Activated T-helper 17 cell treated with anti-CD3 and anti-CD28 coated beads, Interleukin-2, amount 50 U/mL, for 72 hours (primary cell): ENCODE measurements at places on chromosomes 2 and 18. TPM values are rescaled to one million over a fixed set of nuclear protein-coding genes. Genes with fewer than 3 reads are reported as not detected.
A peak's percentile ranks its signal among the peaks of the same experiment; 100 is the strongest.

ITGB6 gene
- not detected for total RNA-seq

DNA sequence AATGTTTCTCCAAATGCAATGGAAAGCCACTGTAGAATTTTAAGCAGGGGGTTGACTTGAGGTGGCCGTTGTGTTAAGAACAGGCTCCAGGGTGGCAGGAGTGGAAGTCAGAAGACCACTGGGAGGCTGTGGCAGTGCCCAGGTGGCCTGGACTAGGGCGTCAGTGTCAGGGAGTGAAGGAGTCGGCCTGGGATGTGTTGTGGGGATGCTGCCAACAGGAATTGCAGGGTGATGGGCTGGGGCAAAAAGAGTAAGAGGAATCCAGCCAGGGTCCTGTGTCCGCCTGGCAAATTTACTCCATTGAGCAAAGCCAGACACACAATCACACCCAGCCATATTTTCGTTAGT, 55.1 kb downstream of the ACAA2 start:
- ATAC-seq = no peak

GRCh38 chr2:211407076-211407475, 850.7 kb downstream of the CPS1 start:
- no peak for ATAC-seq

- ATAC-seq = no peak
These were observed 7.3 kb downstream of the TMEM178A start for GRCh38 chr2:39673018-39673417.

DNA sequence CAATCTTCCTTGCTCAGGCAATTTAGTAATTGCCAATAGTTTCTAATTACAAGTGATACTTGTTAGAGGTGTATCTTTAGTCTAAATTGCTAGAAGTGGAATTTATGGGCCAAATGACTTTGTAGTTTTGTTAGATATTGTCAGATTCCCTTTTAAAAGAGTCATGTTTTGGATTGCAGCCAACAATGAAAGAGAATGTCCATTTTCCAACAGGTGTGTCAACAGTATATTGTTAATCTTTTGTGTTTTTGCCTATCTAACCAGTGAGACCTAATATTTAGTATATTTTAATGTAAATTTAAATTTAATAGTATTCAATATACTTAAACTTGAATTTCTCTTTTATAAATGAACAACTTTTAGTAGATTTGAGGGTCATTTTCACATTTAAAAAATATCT, 259.4 kb upstream of the ETAA1 start:
- no peak for ATAC-seq

EVA1A gene
- not detected for total RNA-seq

MBOAT2 gene
- 6.3 TPM for total RNA-seq

GRCh38 chr2:86697551-86698104, 22.5 kb upstream of the RMND5A start:
- ATAC-seq = no peak

GRCh38 chr2:158359846-158360245, 96.7 kb downstream of the CCDC148 start:
- no peak for ATAC-seq

DNA sequence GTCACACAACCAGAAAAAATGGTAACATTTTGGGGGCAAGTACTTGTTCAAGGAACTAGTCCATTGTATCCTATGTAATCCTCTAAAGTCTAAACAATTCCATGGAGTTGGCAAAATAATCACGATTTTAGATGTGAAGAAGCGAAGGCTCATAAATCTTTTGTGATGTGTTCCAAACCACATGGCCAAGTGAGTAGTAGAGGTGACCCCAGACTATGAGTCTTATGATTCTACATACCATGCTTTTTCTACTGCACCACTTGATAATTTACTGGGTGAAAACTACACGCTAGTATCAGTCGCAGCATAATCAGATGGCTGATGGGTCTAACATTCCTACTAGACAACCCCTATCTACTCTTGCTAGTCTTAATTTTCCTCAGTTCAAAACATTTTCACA, 371.4 kb downstream of the OSR1 start:
- ATAC-seq = no peak

- ATAC-seq = peak; percentile 93
These were observed 24.4 kb downstream of the GRHL1 start for GRCh38 chr2:9975805-9976447.

DNA sequence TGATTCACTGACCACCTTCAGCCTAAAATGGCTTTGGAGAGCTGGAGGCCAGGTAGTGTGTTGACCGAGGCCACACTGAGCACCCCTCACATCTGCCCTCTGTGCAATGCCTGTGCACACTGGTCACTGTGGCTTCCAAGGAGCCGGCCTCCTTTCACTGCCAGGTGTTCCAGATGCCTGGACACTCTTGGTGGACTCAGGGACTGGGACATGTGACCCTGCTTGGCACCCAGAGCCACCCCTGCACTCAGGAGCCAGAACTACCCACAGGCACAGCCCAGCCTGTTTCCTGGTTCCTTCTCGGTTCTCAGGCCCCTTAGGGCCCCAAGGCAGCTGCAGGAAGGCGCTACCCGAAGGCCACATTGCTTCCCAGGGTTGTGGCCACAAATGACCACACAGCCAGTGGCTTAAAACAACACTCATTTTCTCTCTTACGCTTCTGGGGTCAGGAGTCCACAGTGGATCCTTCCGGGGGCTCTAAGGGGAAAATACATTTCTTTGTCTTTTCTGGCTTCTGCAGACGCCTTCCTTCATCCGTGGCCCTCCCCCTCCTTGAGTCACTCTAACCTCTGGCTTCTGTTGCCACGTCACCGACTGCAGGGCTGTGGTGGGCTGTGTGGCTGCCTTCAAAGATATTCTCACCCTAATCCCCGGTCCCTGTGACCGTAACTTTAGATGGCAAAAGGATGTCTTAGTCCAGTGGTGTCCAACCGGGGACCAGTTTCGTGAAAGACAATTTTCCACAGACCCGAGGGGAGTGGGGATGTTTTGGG, 78.6 kb downstream of the ASB1 start:
- ATAC-seq = no peak

ARL4C gene
- 118 TPM for total RNA-seq

DNA sequence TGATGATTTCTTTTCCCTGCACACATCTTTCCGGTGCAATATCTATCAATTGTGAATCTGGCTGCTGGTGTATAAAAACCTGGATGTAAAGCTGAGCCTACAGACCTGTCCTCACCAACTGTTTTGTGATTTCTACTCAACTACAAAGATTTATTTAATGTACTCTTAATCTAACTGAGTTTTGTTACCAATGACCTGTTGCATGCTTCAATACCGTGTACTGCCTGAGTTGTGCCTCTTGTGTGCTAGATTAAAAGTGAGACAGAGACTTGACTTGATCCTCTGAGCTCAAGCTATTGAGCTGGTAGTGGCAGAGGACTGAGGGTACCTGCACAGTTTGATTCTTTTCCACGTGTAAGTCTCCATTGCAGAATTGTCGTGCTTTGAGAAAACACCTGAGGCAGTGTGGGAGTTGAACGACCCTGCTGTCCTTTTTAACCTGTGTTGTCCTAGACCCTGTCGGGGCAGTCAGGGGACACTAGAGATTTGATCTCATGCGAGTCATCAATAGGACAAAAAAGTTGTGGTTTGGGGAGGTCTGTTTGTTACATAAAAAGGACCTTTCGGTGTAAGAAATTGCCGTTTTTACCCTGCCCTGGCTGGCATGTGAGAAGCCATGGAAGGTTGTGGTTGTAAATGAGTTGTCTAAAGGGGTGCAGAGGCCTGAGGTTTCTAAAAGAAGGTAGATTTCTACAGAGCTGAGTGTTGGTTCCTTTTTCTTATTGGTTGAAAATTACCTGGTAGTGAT, 231.3 kb downstream of the ALPK2 start:
- no peak for ATAC-seq

DNA sequence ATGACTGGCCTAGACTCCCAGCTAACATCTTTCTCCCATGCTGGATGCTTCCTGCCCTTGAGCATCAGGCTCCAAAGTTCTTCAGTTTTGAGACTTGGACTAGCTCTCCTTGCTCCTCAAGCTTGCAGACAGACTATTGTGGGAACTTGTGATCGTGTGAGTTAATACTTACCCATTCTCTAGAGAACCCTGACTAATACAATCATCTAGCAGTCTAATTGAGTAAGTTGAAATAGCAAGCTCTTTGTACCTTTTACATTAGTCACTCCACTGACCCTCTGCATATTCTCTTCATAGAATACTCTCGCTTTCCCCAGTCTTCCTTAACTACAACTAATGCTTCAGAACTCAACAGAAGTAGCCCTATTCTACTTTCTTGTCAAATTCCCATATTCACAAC, 434.6 kb upstream of the NXPH2 start:
- no peak for ATAC-seq

DNA sequence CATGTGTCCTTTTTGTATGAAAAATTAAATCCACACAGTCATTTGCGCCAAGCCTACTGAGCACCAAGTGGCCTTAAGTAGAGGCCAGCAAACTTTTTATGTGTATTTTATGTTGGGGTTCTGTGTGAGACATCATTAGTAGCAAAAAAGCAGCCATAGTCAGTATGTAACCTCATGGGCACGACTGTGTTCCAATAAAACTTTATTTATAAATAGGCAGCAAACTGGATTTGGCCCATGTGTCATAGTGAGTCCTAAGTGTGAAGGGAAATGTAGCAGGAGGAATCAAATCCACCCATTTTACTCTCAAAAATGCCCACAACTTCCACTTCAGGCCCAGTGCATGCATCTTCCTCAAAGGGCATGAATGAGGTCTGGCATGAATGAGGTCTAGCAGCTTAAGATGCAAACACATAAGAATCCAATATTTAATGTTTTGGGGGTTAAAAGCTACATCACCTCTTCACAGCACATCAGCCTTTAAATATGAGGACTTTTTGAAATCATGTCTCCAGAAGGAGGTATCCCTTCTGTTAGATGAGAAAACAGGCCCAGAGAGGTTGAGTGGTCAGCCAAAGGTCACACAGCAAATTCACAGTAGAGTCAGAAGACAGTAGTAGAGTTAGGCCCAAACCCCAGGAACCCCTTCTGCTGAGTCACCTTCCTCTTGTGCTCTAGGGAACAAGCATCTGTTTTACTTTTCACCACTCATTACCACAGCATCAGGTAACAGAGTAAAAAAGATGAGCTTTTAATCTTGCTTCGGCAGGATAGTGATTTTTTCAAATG, 45.6 kb downstream of the MREG start:
- peak; percentile 52 for ATAC-seq

DPP4 gene
- 34.6 TPM for total RNA-seq

GRCh38 chr2:187504312-187504921, 49.8 kb downstream of the TFPI start:
- no peak for ATAC-seq

DNA sequence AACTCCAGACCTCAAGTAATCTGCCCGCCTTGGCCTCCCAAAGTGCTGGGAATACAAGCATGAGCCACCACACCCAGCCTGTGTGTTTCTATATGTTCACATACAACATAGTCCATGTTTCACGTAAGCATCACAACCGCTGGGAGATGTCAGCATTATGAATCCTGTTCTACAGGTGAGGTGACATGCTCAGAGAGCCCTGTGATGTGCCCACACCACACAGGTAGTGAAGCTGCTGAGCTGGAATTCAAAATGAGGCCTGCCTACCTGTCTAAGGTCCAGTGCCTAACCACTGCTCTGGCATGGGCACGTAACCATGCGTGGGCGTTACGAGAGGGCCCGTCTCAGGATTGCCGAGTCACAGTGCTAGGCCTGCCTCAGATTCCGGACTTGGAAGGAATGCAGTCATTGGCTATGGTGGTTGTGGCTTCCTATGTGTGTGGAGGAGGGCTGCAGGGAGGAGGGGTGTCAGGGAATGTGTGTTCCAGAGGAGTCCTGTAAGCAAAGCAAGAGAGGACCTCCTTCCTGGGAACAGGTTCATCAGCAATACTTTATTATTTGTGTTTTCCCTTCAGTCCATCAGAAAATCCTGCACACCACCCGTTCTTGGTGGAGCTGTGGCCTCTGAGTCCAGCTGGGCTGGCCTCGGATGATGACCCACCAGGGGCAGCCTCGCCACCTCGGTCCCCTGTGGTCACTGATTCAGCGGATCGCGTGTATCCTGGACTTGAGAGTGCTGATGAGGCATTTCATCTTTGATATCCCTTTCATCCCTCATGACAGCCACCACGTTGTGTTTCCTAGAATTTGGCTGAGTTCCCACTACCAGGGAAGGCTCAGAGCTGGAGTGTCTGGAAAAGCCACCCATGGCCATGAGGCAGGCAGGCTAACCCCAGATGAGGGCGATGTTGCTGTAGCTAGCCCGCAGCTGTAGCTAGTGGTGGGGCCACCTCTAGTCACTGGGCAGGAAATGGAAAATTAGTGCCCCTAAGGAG, 31.1 kb downstream of the HK2 start:
- ATAC-seq = no peak

LRATD1 gene
- total RNA-seq = not detected

KCNIP3 gene
- not detected for total RNA-seq

- no peak for ATAC-seq
These were observed 605.2 kb upstream of the SYT4 start for GRCh38 chr18:43882358-43883055.

MXD1 gene
- total RNA-seq = 14.8 TPM

- no peak for ATAC-seq
These were observed 121.8 kb downstream of the CDC42EP3 start for GRCh38 chr2:37549598-37549997.

DNA sequence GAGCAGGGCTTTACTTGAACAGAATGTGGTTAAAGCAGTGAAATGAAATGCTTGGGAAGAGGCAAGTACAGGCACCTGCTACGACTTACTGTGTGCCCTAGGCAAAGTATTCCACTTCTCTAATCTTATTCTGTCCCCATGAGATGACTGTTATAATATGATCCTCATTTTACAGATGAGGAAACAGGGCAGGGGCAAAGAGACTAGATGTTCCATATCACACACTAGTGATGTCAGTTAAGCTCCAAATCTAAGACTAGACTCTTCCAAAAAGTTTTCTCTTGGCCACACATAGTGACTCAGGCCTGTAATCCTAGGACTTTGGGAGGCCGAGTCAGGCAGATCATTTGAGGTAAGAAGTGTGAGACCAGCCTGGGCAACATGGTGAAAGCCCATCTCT, 235.0 kb downstream of the SETBP1 start:
- no peak for ATAC-seq

GRCh38 chr2:88517759-88518201, 65.3 kb upstream of the FOXI3 start:
- ATAC-seq = no peak

- ATAC-seq = no peak
These were observed 4.7 kb upstream of the TTN start for GRCh38 chr2:178811901-178812300.

GRCh38 chr2:4047961-4048891, 344.9 kb downstream of the DCDC2C start:
- peak; percentile 72 for ATAC-seq

DNA sequence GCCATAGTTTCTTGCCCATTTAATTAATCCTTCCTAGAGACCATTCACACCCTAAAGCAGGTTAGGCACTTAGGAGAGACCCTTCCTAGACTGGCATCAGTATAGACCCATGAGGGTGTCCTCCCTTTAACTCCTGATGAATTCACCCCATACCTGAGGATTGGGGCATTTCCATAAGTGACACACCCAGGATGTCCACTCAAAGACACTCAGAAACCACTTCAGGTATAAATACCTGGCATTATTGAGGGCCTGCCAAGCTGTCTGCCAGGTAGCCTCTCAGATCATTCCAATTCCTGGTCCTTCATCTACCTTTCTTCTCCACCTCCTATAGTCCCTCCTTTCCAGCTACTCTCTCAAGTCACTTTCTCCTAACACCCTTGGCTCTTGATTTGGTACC, 57.5 kb upstream of the SLC14A2 start:
- ATAC-seq = no peak

GALNT14 gene
- not detected for total RNA-seq

PLEKHH2 gene
- 2.1 TPM for total RNA-seq
